ENCODE measurements at places on chromosomes 7 and 10.

GRCh38 chr10:15852111-15852557 is 8.2 kb downstream of the MINDY3 start:
- DNase-seq = no peak

DNA sequence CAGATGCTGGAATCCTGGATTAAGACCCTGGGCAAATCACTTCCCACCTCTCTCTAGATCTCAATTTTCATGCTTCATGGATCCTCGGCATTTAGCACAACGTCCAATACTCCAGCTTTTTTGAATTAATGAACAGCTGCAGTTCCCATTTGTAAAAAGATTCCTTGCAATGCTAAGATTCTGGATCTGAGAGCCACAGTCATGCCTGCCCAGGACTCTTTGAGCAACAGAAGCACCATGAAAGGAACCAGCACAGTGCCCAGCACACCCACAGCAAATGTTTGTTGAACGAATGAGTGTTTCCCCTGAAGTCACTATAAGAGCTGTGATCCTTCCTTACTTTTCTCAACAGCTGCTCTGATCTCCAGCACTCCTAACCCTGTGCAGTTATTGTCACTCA is 20.8 kb upstream of the DDIT4 start:
- DNase-seq = no peak

DNA sequence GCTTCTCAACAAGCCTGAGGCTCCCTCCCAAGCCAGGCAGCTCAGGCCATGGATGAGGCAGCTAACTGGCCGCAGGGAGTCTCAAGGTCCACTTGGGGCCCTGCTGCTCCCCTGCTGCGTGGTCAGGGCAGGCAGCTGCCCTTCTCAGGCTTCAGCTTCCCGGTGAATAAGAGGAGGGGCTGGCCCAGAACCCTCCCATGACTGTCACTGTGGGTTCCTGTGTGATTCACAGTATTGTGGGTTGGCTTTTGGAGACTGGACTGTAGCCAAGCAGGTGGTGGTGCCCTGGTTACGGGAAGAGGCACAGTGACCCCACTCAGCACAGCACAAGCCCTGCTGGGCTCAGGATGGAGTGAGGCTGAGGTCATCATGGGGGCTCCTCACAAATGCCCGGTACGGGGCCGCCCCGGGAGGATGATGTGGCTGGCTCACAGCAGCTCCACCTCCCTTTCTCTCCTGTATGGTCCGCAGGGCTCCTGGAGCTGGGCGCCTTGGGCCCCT is 189.8 kb downstream of the HECW1 start:
- peak; percentile 30 for DNase-seq

DNA sequence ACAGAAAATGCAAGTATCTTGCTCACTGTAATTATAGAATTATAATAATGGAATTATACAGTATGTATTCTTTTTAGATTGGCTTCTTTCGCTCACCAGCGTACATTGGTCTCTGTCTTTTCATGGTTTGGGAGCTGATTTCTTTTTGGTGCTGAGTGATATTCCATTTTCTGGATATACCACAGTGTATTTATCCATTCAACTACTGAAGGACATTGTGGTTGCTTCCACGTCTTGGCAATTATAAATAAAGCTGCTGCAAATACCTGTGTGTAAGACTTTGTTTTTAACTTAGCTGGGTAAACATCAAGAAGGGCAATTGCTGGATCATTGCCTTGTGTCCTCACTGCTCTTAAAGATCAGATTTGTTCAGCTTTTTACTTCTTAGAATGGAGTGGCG is 55.3 kb downstream of the SEPTIN7 start:
- DNase-seq = no peak

GRCh38 chr10:95791425-95791979 is 35.5 kb downstream of the ENTPD1 start:
- DNase-seq = no peak

DNA sequence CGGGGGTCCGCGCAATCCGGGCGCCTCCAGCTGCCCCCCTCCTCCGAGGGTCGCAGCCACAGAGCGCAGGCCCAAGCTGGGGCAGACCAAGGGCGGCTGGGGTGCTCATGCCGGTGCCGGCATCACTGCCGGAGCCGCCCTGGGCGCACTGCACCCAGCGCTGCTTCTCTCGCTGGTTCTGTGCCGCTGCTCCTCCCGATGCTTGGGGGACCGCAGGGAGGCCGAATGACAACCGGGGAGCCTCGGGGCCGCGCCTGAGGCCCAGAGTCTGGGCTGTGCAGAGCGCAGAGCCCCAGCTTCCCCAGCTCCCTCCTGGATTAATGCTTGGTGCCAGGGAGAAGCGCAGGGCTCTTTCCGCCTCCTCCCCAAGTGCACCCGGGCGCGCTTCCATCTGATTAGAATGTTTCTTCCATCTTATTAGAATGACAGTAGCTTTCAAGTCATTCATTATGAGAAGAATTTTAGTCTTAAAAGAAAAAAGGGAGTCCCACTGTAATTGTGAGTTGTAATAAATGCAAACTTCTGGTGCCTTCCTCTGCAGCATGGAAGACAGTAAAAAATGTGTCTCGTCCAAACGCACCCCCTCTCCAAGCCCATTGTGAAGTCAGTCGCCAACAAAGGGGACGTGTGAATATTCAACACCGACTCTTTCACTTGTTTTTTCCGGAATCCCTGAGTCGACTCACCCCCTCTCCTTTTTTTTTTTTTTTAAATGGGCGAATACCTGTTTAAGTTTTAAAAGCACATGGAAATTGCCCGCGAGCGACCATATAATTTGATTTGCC is 19.5 kb upstream of the PTF1A start:
- DNase-seq = no peak

- no peak for DNase-seq
Observed at GRCh38 chr10:27413387-27413786, 90.7 kb upstream of the RAB18 start.

GRCh38 chr7:99628471-99629465 is 12.0 kb downstream of the ZSCAN25 start:
- no peak for DNase-seq

- no peak for DNase-seq
Observed at GRCh38 chr7:77337456-77337990, 78.6 kb downstream of the GSAP start.

DNA sequence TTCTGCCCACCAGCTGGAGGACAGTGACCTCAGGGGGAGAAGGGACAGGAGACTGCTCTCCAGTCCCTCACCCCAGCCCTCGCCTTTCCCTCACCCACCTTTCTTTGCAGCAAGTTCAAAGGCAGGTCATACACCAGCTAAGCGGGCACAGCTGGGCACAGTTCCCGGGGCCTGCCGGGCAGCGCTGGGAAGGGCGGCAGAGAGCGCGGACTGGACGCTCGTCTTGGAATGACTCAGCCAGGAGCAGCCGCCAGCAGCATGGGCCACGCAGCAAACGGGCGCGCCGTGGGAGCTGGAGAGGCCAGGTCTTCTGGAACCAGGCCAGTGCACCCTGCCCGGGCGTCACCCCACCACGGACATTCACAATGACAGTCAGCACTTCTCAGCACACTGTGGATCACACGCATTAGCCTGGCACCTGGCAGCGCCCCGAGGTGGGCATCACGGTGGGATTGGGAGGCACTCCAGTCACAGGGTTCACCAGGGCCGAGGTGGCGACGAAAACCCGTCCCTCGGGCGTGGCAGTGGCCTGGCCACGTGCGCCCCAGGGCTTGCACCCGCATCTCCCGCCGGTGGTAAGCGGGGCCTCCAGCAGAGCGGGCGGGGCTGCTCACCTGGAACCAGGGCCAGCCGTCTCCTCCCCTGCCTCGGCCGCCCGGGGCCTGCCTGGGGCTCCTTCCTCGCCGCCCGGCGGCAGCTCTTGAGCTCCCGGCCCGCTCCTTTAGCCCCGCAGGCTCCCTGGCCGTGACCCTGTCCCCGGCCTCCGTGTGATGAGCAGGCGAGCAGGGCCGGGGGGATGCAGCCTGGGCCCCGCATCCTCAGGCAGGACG is 29.0 kb upstream of the WDFY4 start:
- DNase-seq = peak; percentile 79

- no peak for DNase-seq
Observed at GRCh38 chr7:47078241-47078640, 503.7 kb downstream of the TNS3 start.

- no peak for DNase-seq
Observed at GRCh38 chr7:149831741-149832219, 6.4 kb upstream of the ZNF862 start.

DNA sequence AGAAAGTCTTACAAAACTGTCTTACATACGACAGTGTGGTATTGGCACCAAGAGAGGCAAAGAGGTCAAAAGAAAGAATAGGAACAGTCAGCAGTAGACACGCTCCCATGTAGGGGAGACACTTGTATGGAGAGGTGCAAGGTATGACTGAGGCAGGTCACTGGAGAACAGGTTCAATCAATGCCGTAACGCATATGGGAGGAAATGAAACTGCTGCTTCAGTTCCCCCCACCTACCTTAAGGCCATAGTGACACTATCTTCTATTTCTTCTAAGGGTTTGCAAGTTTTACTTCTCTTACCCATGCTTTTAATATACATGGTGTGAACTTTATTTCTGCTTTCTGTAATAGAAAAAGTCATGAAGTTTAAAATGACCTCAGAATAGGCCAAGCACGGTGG is 5.5 kb upstream of the PITRM1 start:
- DNase-seq = no peak

GRCh38 chr7:55019691-55020465 is 1.1 kb downstream of the EGFR start:
- DNase-seq = no peak

GRCh38 chr10:4352414-4352961 is 473.5 kb upstream of the AKR1E2 start:
- DNase-seq = no peak

DNA sequence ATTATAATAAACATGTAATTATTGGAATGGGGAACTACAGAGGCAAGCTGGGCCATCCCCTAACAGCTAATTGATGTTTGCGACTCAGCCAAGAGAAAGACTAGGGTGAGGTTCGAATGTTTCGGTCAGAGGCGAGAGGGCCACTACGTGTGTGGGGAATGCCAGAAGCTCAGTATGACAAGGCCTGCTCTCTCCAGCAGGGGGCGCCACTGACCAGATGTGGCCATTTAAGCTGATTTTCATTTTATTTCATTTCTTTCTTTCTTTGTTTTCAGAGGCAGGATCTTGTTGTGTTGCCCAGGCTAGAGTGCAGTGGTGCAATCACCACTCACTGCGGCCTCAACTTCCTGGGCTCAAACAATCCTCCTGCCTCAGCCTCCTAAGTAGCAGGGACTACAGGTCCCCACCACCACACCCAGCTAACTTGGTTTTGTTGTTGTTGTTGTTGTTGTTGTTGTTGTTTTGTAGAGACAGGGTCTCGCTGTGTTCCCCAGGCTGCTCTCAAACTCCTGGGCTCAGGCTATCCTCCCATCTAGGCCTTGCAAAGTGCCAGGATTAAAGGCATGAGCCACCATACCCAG is 38.1 kb downstream of the TMEM130 start:
- DNase-seq = peak; percentile 59
